ENCODE measurements at places on chromosomes 11 and 22.

DNA sequence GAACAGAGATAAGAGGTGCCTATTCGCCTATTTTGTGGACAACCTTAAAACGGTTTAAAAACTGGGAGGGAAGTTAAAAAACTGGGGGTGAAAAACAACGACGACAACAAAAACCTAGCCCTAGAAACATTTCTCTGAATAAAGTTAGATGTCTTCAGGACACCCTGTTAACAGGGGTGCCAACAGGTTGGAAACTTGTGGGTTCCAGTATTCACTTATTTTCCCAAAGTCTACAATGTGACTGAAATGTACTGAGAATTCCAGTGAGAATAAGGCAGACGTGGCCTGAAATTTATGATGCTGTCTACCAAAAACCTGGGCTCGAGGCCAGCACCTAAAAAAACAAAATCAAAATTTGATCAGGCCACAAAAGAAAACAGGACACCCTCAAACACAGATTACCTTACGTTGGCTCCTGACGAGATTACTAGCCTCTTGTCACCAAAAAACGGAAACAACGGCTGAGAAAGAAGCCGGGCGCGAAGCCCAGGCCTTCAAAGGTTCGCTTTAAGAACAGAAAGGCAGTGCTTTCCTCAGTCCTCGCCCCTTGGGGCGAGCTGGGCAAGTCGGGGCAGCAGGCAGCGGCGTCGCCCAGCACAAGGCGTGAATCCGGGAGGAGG lies 906 bp downstream of the CCDC90B start:
- no peak for DNase-seq

- no peak for DNase-seq
Measured at GRCh38 chr11:76856571-76856970, 4.1 kb upstream of the ACER3 start.

DNA sequence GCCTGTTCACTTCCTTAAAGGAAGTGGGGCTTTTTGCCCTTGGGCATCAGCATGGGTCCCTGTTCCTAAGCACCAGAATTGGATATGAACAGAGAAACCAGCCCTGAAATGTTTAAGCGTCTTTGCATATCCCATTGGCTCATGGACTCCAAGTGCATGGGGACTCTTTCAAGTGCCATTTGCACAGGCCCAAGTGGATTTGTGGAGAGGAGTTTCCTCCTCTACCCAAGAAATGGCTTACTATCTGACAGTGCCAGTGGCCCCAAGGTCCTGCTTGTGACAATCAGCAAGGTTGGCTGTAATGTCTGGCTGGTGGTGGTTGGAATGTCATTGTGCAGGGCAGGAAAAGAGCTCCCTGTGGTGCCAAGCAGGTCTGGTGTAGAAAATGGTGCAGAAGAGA lies 4.0 kb downstream of the TOMM22 start:
- DNase-seq, result no peak

- DNase-seq, result no peak
Measured at GRCh38 chr11:115379528-115379927, 124.7 kb downstream of the CADM1 start.

- no peak for DNase-seq
Measured at GRCh38 chr11:559020-559620, 1.4 kb downstream of the LMNTD2 start.

DNA sequence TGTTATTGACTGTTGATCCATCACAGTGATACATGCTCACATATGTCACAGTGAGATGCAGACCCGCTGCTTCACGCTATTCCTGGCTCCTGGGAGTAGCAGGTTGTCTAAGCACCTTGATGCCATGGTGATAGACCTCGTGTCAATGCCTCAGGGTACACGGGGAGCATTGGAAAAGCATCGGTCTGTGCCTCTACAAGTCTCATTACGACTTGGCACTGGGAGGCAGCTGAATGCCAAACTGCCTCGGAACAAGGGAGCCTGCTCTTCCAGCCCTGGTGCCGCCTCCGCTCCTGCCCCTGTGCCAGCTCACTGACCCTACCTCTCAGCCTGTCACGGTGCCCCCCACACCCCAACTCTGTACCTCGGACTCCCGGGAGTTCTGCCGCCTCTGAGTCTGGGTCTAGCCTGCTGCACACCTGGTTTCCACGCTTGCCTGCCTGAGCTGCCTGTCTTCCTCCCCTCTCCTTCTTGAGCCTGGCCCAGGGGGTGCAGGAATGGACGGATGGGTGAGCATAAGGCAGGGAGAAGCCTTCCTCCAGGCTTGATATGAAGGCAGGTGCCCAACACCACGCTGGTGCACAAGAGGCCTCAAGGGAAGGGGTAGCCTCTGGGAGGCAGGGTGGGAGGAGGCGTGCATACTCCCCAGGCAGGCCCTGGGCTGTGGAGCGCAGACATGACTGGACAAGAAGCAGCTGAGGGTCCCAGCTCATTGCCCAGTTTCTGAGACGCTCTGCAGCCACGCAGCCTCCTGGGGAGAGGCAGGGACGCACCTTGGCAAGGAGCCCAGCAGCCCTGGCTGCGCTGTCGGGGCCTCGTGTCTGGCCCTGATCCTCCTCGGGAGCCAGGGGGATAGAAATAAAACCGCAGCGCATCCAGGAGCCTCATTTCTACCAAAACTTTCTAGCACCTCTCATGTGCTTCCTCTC lies 1.8 kb upstream of the NFAM1 start:
- DNase-seq, result no peak

DNA sequence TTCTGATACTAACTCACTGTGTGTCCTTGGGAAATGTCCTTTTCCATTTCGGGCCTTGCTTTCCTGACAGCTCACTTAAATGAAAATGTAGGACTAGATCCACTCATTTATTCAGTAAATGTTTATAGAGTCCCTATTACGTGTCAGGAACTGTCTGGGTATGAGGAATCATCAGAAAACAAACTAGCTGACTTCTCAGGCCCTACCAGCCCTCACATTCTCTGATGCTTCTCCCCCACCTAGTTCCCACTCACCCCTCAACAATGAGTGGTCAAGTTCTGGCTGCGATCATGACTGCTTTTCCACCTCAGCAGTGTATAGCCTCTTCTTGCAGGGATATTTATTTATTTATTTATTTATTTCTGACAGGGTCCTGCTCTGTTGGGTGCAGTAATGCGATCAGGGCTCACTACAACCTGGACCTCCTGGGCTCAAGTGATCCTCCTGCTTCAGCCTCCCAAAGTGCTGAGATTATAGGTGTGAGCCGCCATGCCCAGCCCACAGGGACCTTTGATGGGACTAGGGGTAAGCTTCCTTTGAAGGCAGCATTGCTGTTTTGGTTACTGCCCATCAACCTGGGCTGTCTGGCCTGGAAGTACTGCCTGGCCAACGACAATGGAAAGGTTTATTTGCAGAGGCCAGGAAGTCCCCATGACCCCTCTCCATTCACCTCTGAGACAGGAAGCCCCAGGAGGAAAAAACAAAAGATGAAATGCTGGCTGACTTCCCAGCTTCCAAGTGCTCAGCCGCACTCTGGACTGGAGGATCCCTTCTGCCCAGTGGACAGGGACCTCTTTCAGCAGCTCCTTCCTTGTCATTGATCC lies 33.1 kb upstream of the POLD3 start:
- no peak for DNase-seq

DNA sequence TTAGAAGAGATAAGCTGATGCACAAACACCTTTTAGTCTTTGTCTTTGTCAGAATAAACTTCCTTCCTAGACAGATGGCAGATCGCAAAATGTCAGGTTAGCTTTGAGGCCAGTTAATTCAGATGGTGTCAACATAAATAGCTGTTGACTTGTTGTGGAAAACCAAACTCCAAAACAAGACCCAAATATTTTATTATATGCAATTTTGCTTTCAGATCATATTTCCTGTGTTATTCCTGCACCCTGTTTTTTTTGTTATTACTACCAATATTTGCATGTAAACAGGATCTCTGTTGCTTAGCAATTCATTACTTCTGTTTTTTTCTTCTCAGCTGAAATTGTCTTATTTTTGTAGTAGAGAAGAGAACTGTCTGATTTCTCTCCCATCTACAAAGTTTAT lies 316.0 kb downstream of the ETS1 start:
- DNase-seq, result no peak

DNA sequence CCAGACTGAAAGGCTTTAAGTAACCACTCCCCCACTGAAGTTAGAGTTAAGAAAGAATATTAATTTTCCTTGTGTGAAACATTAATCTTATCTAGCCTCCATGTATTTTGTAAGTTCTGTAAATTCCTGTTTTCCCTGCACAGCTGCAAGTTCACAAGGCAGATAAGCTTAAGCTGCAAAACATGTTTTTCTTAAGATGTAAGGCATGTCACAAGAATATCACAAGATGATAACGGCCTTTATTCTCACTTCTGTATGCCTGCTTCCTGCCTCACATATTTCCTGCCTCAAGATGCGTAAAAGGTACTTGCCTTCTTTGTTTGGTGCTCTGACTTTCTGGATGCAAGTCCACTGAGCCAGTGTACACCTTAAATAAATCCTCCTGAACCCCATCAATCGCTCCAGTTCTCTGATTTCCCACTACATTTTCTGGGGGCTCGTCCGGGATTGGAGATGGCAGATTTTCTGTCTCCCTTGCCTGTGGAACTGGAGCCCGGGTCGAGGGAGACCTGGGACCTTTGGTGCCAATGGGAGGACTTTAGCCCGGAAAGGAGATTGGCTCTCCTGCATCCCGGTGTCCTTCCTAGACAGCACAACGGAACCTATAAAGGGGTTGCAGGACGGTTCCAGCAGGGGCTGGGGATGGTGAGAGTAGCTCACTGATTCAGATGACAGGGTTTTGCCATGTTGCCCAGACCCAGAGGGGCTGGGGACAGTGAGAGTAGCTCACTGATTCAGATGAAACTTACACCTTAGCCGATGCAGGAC lies 30.2 kb downstream of the PPARA start:
- no peak for DNase-seq

DNA sequence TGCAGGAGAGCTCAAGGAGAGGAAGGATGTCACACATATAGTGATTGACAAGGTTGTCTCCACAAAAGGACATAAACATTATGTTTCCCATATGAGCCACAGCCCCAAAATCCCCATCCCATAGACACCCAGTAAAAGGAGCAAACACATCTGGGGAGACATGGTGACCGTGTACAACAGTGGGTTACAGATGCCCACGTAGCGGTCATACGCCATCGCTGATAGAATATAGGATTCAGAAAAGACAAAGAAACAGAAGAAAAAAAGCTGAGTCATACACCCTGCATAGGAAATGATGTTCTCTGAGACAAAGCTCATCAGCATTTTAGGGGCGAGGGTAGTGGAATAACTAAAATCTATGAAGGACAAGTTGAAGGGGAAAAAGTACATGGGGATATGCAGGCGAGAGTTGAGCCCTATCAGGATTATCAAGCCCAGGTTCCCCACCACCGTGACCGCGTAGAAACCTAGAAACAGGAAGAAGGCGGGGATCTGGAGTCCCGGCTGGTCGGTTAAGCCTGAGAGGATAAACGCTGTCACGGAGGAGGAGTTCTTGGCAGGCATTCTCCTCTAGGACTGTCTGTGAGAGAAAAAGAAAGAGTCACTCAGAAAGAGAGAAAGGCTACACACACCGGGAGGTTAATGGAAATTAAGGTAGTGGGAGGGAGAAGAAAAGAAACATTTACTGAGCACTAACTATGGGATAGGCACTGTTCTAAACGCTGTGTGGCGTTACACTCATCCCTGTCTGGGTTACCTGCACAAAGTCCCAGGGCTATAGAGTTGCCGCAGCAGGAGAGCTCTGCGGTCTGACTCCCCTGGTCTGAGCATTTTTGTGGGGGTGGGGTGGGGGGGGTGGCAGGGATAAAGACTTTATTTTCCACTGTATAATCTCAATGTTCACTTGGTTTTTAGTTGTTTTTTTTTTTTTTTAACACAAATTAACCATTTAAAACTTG lies 36.1 kb upstream of the OR8B8 start:
- peak; percentile 5 for DNase-seq

DNA sequence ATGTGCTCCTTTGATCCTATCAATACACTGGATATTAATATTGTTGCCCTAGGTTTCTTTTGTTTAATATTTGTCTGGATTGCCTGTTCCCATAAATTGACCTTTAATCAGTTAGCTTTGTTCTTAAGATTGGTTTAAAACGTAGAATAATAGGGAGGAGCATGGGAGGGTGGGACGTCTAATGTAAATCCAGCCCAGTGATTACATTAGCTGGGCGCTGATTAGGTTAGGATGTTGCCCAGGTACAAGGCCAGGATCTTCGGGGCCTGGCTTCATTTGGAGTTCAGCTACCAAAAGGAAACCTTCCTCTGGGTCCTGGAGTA lies at the start of gene SRSF8:
TSS of gene SRSF8 (plus strand) at position 204 of the 323 bp plus-strand sequence. CDS start 308 bp downstream, outside the sequence.
- DNase-seq, result no peak

DNA sequence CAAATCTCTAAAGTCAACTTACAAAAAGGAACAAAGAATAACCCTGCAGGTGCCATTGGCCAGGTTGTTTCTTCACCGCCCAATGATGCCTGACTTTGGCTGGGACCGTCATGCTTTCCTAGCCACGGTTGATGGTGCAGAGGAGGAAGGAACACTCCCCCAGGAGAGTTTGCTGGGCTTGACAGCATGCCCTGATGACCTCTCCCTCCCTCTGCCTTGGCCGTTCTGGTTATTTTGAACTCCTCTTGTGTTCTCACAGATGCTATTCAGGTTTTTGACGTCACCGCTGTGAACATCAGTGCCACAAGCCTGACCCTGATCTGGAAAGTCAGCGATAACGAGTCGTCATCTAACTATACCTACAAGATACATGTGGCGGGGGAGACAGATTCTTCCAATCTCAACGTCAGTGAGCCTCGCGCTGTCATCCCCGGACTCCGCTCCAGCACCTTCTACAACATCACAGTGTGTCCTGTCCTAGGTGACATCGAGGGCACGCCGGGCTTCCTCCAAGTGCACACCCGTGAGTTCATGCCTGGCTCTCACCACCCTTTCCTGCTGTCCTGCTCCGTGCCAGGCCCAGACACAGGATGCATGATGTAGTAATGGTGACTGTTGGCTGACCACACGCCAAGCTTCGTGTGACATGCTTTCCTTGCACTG lies 89.0 kb upstream of the OR4B1 start:
- DNase-seq, result no peak

GRCh38 chr22:47627556-47628253 lies 865.3 kb downstream of the TBC1D22A start:
- DNase-seq, result no peak

- no peak for DNase-seq
Measured at GRCh38 chr22:46815896-46816731, 53.7 kb downstream of the TBC1D22A start.

DNA sequence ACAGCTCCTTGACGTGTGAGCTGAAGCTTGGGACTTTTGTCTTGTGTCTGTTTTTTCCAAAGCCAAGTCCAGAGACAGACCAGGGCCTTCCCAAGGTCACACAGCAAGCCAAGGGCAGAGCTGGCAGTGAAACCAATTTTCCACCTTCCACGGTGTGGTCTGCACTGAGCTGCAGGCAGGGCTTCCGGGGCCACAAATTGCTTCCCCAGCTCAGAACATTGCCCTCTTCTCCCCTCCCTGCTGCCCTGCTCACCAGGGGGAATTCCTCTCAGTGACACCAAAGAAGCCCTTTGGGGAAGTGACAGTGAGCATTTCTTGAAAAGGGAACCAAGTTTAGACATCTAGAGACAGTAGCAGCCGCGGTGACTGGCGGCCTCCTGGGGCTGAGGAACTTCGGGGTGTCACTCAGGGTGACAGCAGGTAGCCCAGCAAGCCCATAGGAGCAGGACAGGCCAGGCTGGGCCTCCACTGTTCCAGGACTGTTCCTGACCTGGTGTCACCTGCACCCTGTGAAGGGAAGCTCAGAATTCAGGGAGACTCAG lies 9.2 kb downstream of the FXYD2 start:
- DNase-seq, result peak; percentile 67

- DNase-seq, result no peak
Measured at GRCh38 chr11:1292018-1292643, 17.3 kb downstream of the TOLLIP start.
